ENCODE measurements at places on chromosomes 12 and 14.

- no peak for DNase-seq
Observed at GRCh38 chr12:124938587-124938986, 24.1 kb upstream of the UBC start.

DNA sequence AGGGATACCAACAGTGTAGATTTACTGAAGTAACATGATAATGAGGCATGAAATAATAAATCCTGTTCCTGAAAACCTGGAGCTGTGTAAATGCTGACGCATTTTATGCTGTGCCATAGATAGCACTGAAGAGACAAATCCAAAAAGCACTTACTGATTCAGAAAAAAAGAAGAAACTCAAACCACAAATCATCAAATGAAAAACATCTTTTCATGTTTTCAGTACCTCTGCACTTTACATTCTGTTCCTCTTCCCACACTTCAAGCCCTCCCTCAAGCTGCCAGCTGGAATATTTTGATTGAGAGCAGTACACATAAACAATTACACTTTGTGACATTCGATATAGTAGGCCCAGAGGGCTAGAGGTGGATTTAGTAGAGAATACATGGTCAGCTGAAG is 362.3 kb downstream of the NAV3 start:
- no peak for DNase-seq

DNA sequence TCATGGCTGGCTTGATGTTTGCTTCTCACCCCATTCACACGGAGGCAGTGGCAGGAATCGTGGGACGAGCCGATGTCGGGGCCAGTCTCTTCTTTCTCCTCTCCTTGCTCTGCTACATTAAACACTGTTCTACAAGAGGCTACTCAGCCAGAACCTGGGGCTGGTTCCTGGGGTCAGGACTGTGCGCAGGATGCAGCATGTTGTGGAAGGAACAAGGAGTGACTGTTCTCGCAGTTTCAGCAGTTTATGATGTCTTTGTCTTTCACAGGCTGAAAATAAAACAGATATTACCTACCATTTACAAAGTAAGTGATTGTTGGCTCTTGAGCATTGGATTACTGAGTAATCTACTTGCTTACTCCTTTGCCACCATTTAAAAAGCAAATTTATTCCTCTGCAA is 170.6 kb downstream of the TMTC2 start:
- DNase-seq, result no peak

DNA sequence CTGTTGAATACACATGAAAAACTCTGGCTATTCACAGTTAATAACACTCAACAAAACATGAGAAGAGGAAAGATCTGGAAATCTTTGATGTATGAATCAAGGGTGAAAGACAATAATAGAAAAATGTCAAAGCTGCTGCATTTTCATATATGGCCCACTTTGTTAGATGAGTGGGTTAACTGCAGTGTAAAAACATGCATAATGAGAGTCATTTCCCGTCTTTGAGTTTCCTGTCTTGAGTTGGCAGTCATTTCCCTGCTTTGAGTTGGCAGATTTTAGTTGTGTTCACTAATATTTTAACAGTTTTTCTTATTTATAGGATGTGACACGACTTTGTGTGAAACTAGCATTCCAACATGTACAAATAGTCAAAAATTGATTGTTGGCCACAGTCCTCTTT is 87.9 kb upstream of the PTPRQ start:
- no peak for DNase-seq

- DNase-seq, result no peak
Observed at GRCh38 chr14:95222151-95222631, 64.9 kb upstream of the DICER1 start.

DNA sequence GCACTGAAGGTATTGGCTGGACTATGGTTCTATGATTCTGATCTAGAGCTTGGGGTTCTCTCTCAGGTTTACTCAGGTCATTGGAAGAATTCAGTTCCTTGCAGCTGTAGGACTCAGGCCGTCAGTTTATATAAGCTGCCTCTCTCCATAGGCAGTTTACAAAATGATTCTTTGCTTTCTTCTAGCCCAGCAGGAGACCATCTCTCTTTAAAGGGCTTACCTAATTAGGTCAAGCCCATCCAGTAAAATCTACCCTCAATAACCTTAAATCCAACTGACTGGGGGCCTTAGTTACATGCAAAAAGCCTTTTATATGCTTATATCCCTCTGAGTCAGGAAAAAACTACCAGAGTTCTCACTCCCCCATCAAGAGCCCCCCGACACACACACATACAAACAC is 80.5 kb upstream of the GARIN6 start:
- no peak for DNase-seq

All from SK-N-MC (cell line).